ENCODE measurements at places on chromosomes 5 and 9.

DNA sequence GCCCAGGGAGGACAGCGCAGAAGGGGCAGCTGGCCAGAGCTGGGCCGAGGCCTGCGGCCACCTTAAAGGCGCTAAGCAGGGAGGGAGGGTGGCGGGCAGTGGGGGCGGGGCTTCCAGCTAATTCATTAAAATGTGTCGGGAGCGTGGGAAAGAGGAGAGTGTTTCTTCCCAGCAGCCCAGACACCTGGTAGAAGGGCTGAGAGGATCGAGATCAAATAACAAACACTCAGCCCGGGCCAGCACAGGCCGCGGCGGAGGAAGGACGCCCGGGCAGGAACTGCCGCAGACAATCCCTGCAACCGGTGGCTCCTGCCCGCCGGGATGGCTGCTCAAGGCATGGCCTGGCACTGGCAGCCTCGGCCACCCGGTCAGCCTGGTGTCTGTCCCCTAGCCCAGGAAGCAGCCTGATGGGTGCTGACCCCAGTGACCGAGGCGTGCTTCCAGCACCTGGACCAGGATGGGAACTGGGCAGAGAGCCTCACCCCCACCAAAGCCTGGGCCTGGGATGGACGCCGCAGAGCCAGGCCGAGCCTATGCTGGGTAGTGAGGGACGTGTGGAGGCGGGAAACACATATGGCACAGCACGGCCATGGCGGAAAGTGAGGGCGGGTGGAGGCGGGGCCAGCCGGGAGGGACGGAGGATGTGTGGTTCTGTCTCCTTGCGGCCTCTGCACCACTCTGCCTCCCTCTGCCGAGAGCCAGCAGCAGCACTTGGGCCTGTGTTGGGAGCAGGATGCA, 3.2 kb upstream of the NRARP start:
- no peak for DNase-seq

- no peak for DNase-seq
These were observed 47.5 kb downstream of the ADRB2 start for GRCh38 chr5:148873690-148874485.

- DNase-seq = no peak
These were observed at the start of gene PPP3R2 for GRCh38 chr9:101594796-101595195. PPP3R2 (minus strand) TSS chr9:101594969; CDS start chr9:101594921, 48 bp downstream.

GRCh38 chr5:113909782-113910181, 396.3 kb downstream of the YTHDC2 start:
- no peak for DNase-seq

- no peak for DNase-seq
These were observed 116.6 kb upstream of the GAS1 start for GRCh38 chr9:87063871-87064270.

- peak; percentile 15 for DNase-seq
These were observed 42.7 kb downstream of the CYLC2 start for GRCh38 chr9:103037508-103038477.

DNA sequence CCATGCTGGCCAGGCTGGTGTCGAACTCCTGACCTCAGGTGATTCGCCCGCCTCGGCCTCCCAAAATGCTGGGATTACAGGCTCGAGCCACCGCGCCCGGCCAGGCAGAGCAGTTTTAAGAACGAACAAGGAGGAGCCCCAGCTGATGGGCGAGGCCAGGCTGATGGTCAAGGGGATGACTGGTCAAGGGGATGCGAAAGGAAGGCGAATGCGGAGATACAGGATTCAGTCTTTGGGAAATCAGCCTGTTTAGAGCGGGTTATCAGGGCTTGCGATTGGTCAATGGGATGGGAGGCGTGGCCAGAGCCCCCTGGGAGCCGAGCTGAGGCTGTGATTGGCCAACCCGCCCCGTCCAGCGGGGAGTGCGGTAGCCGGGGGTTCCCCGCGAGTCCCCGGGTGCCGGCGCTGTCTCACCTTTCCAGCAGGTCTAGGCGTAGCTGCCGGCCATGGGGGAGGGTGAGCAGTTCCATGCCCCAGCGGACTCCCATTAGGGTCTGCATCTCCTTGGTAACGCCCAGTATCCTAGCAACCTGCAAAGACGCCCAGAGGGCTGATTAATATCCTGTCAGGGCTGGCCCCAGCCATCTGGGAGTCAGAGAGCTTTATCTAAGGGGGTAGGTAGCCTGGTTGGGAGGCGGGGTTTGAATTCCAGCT, 7.5 kb upstream of the TOR2A start:
- peak; percentile 66 for DNase-seq

DNA sequence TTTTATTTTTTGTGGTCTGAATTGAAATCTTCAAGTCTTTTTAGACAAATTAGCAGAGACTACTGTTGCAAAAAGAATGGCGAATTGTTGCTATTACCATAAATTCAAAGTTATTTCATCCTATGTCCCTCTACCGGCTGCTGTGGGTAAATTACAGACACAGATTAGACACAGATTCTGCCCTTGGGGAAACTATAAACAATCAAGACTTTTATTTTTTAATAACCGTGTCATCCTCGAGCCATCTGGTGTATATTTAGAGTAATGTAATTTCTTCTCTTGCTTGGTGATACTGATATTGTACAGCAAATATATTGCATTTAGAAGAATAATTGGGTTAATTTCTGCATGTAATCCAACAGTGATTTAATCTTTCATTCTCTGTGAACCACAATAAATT, 228.0 kb upstream of the ADAMTSL1 start:
- DNase-seq = no peak

DNA sequence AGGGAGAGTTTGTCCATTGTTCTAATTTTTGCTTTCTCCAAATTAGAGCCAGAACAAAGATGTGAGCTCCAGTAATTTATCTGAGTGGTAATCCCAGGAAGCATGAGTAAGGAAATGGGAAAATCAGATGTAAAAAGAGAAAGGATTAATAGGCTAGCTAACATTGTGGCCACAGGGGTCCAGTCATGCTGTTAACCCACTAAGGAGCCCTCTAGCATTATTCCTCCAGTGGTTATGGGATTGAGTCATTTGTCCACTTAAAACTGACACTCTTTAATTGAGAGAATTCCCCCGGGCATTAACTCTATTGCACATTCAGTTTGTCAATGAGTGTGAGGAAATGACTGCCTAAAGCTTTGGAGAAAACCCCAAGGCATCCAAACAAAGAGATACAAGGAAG, 700.3 kb upstream of the TYRP1 start:
- no peak for DNase-seq

DNA sequence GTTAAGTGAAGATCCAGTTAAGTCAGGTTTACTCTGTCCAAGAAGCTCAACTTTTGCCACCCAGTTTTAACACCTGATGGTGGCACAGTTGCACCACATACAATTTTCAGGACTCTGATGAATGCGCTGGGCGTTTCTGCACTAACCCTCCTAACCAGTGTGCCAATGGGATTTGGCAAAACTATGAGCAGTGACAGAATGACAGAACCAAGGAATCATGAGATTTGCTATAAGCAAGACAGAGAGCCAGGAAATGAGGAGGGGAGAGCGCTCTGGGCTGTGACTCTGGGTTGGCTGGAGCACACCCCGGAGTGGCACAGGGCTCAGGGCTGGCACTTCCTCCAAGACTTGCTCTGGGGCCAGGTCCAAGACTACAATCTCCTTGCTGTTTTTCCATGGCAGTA, 84.1 kb downstream of the SH3PXD2B start:
- no peak for DNase-seq

DNA sequence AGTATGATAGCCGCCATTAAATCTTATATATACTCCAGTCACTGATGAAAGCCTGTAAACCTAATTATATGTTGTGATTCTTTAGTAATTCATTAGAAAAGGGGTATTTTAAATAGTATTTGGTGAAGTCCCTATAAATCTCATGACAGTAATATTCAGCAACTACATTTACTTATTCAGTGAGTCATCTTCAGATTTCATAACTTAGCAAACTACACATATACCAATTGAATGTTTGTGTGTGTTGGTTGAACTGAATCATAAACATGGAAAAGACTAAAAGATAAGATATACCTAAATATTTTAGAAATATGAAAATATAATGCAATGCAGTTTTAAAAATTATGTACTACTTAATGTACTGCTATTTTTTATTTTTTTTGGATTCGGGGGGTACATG, 1050.4 kb downstream of the MAT2B start:
- no peak for DNase-seq

- DNase-seq = no peak
These were observed 21.2 kb upstream of the CCNH start for GRCh38 chr5:87433945-87434344.

- no peak for DNase-seq
These were observed 404.8 kb downstream of the TLR4 start for GRCh38 chr9:118108971-118109370.

- DNase-seq = no peak
These were observed 662 bp upstream of the DOLPP1 start for GRCh38 chr9:129080298-129080600.

DNA sequence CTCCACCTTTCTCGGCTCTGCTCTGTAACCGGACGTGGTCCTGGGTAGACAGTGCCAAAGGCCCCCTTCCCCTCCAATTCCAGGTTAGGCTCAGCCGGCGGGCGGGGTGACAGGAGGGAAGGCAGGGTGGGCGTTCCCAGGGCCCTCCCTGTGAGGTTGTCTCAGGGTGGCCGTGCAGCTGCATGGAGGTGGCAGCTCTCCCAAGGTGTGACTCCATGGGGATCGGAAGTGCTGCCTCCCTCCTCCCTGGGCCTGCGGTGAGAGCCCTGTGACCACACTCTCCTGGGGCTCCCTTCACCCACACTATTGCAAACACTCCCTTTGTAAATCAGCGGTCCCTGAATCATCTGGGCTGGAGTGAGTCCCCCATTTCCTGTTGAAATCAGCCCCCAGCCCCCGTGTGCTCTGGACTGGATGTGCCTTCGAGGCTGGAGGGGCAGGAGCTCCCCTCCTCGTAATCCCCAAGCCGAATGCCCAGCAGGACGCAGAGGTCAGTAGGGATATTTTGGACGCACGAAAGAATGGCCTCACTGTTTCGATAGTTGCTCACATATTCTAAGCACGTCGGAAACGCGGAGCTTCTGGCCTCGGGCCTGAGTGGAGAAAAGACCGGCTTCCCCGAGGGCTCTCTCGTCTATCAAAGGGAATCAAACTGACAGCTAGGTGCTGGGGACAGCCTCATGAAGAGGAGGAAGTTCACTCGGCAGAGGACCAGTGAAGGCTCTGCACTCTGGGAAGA, 107.6 kb upstream of the COL5A1 start:
- no peak for DNase-seq

All from cerebellar nuclear complex (tissue), 1 donor.